ENCODE measurements at places on chromosomes 2 and 18. TPM values are rescaled to one million over a fixed set of nuclear protein-coding genes. Genes with fewer than 3 reads are reported as not detected.

GRCh38 chr18:24118750-24119577 lies 19.9 kb upstream of the CABYR start:
- H3K36me3 ChIP-seq = no peaks in the 10 kb centered on the region
- H3K4me1 ChIP-seq = no peaks in the 10 kb centered on the region
- DNase-seq = peak; percentile 56
- H3K4me3 ChIP-seq = no peak overlapping the region
- H3K27me3 ChIP-seq = no peaks in the 10 kb centered on the region
- H3K27ac ChIP-seq = no peak overlapping the region

PMAIP1 gene
- total RNA-seq = 29.8 TPM

GRCh38 chr2:109290887-109291643 lies 162.1 kb downstream of the SH3RF3 start:
- peak; percentile 66 for DNase-seq
- H3K36me3 ChIP-seq = no peaks in the 10 kb centered on the region
- peak overlapping the region; percentile 4 for H3K27ac ChIP-seq
- peaks cover 8% of the 10 kb centered on the region for H3K4me1 ChIP-seq

ORMDL1 gene
- 68.5 TPM for total RNA-seq

OTX1 gene
- total RNA-seq = 0.17 TPM

DNA sequence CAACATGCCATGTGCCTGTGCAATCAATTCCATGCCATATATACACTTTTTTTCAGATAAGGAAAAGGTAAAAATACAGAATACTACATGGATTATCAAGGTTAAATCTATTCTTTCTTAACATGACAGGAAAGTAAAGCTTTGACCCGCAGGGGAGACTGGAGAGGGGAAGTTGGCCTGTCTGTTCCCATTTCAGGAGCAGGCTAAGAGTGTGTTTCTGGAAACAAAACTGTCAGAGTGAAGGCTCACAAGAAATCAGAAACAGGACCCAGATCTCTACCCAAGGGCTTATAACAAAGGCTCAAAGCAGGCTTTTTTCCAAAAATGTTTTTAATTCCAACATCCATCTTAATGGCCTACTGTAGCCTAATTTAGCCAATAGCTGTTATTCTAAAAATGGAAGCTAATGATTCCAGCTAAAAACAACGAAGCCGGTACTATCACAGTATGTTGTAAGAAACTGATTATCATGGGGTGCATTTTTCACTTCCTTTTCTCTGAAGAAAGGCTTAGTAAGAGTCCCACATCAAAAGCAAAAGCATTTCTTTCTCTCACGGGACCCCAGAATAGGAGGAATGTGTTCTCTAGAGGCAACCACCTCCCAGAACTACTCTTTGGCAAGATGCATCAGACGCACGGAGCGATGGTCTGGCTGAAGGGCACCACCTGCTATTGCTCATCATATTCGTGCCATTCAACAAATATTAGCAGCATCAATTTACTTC lies 41.4 kb downstream of the FECH start:
- H3K27ac ChIP-seq = no peak overlapping the region
- no peak overlapping the region for H3K4me3 ChIP-seq
- no peaks in the 10 kb centered on the region for H3K36me3 ChIP-seq
- no peaks in the 10 kb centered on the region for H3K27me3 ChIP-seq

DNA sequence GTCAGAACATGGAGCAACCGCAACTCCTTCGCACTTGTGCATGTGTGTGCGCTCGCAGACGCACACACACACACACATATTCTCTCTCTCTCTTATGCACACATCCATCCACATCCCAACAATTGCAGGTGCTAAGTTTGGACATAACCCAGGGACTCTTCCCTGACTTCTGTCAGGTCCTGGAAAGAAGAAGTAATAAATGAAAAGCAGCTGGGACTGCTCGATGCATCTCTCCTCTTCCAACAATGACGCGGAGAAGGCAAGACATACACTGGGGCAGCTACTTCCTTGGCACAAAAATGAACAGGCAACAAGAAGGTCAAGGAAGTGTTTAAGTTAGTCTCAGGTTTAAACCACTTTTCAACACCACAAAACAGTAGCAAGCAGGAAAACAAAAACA lies 23.6 kb downstream of the STARD7 start:
- H3K27me3 ChIP-seq = no peaks in the 10 kb centered on the region
- no peak overlapping the region for H3K27ac ChIP-seq
- peaks cover 10% of the 10 kb centered on the region for H3K36me3 ChIP-seq
- H3K4me1 ChIP-seq = no peaks in the 10 kb centered on the region

UGT1A8 gene
- total RNA-seq = not detected

GRCh38 chr2:197307933-197308521 lies 2.6 kb downstream of the ANKRD44 start:
- no peak overlapping the region for H3K27ac ChIP-seq

CPO gene
- under 0.01 TPM for total RNA-seq

GRCh38 chr2:196399722-196400691 lies 228.6 kb upstream of the STK17B start:
- no peaks in the 10 kb centered on the region for H3K36me3 ChIP-seq

DNA sequence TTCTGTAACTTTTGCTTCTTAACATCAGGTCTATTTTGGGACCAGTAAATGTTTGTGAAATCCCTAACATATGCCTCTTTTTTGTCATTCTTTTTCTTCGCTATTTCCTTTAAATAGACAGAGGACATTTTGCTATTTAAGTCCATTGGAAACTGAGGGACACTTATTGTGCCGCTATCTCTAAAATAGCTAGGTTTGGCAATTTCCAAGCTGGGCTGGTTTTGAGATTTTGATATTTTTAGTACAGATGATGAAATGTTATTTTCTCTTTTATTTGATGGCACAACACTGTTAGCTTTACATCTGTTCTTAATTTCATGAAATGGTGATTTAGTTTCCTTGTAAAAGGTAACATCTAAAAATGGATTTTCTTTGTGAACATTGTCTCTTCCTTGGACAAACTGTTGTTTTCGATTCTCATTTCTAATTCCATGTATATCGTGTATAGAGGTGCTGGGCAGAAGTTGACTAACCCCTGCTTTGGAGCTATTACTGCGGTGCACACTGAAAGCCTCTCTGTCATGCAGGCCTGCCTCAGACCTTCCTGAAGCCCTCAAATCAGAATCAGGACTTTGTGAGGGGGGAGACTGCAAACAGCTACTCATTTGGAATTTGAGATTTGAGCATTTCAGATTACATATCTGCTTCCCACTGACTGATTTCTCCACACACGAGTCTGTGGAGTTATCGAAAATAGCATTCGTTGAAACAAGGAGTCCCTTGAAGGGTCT lies 594 bp downstream of the RAD51AP2 start:
- peak overlapping the region; percentile 69 for H3K27ac ChIP-seq
- H3K27me3 ChIP-seq = no peaks in the 10 kb centered on the region

GRCh38 chr2:161625996-161626395 lies 1.8 kb downstream of the SLC4A10 start:
- H3K36me3 ChIP-seq = no peaks in the 10 kb centered on the region
- H3K4me1 ChIP-seq = no peaks in the 10 kb centered on the region
- H3K4me3 ChIP-seq = no peak overlapping the region
- no peak for DNase-seq
- no peak overlapping the region for H3K27ac ChIP-seq

DNA sequence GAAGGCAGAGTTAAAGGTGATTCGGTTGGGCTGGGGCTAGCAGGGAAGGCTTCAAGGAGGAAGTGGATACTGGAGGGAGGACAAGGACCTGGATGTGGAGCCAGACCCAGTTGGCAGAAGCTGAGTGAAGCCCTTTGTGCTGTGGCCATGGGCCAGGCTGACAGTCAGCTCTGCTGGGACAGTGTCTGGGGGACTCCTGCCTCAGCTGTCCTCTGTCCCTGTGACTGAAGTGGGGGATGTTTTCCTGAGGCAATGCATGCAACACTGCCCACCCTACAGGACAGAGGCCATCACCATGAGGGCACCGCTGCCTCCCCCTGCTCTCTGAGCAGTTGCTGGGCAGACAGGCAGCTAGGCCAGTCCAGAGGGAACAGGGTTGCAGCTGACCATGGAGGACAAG lies 40.0 kb downstream of the ST8SIA5 start:
- DNase-seq = no peak
- peaks cover 9% of the 10 kb centered on the region for H3K4me1 ChIP-seq
- H3K36me3 ChIP-seq = no peaks in the 10 kb centered on the region
- no peak overlapping the region for H3K27ac ChIP-seq

DUSP19 gene
- 5.1 TPM for total RNA-seq

- H3K36me3 ChIP-seq = no peaks in the 10 kb centered on the region
- no peak for DNase-seq
Measured at GRCh38 chr2:105521176-105521575, 122.3 kb upstream of the FHL2 start.

GRCh38 chr2:26801328-26801727 lies 15.5 kb downstream of the CENPA start:
- H3K4me3 ChIP-seq = no peak overlapping the region
- peaks cover 4% of the 10 kb centered on the region for H3K36me3 ChIP-seq
- no peak overlapping the region for H3K27ac ChIP-seq
- DNase-seq = no peak

- H3K4me1 ChIP-seq = peaks cover 2% of the 10 kb centered on the region
- H3K27me3 ChIP-seq = peaks cover 2% of the 10 kb centered on the region
- no peaks in the 10 kb centered on the region for H3K36me3 ChIP-seq
- H3K27ac ChIP-seq = no peak overlapping the region
Measured at GRCh38 chr18:45085916-45086624, 405.4 kb downstream of the SETBP1 start.

DNA sequence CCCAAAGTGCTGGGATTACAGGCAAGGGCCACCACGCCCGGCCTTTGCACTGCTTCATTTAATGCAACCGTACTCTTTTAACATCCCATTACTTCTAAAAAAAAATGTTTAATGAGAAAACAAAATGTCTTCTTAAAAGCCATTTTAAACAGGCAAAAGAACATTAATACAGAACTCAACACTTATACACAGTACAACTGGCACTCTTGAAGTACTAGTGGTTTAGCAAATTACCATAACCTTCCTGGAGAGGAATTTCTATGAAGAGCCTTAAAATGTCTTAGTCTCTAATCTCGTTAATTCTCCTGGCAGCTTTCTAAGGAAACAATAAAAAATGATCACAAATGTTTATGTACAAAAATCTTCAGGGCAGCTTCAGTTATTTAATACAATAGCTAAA lies 5.9 kb downstream of the IWS1 start:
- DNase-seq = no peak
- H3K27ac ChIP-seq = no peak overlapping the region
- H3K4me3 ChIP-seq = no peak overlapping the region
- H3K27me3 ChIP-seq = no peaks in the 10 kb centered on the region
- peaks cover 1% of the 10 kb centered on the region for H3K36me3 ChIP-seq
- peaks cover 4% of the 10 kb centered on the region for H3K4me1 ChIP-seq
